ENCODE measurements at places on chromosomes 2 and 18.

DNA sequence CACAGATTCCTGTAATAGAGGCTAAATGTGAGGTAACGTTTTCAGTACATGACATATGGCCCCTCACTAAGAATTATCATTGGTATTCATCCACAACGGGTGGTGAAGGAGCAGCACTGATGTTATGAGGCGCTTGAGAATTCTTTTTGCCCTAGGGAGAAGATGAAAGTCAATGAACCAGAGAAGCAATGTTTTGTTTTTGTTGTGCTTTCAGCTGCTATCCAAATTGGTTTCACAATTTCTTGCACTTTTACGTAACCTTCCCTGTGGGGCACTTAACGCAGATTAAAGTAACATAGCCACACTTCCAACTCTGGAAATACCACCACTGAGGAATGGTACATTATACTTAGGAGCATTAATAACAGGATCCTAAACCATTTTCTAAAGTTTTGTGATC lies 13.3 kb upstream of the CCDC85A start:
- DNase-seq, result no peak

DNA sequence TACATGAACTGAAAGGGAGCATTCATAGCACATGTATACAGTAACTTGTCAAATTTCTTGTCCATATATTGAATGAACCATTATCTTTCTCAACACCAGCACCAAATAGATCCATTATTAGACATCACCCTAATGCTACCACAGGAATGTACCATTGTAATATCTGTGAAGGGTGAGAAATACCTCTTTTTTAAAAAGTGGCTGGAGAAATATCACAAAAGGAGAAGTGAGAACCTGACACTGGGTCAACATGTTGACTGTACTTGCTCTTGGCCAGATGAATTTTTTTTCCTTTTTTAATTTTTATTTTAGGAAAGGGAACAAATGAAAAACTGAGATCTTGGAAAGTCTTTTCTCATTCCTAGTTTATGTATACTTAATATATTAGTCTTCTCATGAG lies 63.5 kb downstream of the CAVIN2 start:
- no peak for DNase-seq

- DNase-seq, result no peak
Observed at GRCh38 chr2:63984606-63985359, 34.4 kb downstream of the VPS54 start.

DNA sequence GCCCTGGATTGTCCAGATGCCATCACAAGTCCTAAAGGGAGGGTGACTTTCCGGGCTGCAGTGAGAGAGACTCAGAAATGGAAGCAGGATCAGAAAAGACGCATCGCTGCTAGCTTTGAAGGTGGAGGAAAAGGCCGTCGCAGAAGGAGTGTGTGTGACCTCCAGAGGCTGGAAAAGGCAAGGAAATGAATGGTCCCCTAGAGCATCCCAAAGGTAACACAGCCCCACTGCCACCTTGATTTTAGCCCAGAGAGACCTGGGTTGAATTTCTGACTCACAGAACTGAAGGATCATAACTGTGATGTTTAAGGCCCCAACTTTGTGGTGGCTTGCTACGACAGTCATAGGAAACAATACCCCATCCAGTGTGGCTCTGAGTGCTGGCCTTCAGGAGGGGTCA lies 8.6 kb upstream of the NCK2 start:
- no peak for DNase-seq

DNA sequence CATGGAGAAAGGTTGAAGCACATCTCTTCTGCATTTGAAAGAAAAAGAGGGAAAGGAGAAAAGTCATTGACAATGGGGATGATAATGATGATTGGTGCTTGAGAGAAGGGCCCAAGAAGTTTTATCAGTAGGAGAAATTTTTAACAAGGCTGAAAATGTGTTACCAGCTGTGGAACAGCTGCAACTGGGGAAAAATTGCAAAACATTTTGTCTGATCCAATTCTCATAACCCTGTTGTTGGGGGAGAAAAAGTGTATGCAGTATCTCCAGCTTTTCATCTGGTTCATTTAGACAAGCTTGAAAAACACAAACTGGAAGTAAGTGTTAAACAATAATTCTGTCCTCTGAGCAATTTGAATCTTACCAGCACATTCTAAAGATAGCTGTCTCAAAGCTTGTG lies 92.7 kb downstream of the CSRNP3 start:
- DNase-seq, result no peak
